ENCODE measurements at places on chromosomes 4 and X.

GRCh38 chr4:145440292-145441007, 41.2 kb upstream of the SMAD1 start:
- no peak for DNase-seq

DNA sequence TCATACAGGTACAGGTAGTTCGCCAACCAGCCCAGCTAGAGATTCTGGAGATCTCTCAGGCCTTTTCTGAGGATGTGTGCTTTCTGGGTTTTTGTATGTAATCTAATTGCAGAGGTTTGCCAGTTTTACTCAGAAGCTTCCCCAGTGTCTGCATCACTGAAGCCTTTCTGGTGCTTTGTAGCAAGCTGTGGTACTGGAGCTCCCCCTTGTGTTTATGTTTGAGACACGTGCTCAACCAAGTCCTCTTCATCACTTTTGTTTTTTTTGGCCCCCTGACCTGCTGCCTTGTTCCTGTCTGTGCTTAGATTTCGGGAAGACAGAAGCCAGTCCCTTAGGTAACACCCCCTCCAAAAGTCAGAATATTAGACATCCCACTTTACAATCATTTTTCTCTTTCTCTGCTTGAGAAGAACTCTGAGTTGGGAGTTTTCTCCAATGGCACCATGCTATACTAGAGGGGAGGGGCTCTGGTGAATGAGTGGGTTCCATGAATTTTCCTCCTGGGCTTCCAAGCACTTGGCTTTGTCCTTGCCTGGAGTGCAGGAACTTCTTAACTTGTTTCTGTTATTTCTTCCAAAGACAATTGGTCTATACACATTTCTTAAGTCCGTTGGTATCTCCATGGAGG, 128.4 kb upstream of the TBC1D9 start:
- DNase-seq, result no peak

DNA sequence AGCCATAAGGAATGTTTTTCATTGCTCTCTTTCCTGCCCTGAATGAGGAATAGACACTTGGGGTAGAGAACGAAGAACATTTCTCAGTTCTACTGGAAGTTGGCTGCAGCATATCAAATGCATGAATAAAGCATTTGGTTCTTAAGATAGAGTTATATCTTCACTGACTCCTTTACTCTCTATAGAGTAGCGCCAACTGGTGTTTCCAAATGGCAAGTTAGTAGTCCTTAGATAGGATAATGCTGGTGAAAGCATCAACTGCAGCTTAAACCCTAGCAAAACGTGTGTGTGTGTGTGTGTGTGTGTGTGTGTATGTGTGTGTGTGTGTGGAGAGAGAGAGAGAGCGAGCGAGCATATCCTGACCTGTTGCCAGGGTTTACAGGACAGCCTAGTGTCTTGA, 62.2 kb upstream of the FRMPD4 start:
- DNase-seq, result no peak

DNA sequence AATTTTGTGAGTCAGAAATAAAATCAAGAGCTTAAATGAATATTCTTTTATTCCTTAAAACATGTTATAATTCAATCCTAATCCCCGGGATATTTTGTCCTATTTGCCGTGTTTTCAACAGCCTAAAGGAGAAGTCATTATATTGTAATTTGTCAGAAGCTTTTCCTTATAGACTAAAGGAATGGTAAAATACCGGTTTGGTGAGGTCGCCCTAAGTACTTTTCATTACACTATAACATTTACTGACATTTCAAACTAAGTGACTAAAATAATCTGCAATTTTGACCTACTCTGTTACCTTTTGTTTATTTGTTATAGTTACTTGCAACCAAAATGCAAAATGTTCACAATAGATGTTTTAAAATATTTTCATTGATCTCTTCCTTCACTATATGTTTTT, 8.8 kb downstream of the DCLK2 start:
- DNase-seq, result no peak

GRCh38 chr4:40058121-40058520, 1.5 kb downstream of the N4BP2 start:
- DNase-seq, result no peak

- no peak for DNase-seq
Observed at GRCh38 chr4:74054483-74055047, 16.1 kb upstream of the CXCL3 start.

DNA sequence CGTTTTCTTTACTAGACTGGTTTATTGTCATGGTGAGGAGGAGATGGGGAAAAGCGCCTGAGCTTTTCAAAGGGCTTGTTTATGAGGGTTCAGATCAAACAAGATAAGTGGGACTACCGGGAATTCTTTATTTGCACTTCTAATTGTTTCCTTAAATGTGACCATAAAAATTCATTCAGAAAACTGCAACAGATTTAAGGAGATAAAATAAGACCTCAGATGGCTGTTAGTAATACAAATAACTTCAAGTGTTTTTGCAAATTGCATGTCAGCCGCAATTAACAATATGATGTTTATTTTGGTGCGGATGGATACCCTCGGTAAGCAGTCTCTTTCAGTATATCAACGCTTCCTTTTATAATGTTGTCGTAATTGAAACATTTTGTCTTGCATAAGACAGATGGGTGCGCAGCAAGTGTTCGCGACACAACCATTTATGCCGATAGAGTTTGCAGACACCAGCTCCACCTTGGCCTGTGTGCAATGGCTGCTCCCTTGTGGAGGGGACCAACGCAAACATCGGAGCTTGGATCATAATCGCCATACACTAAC, 151.0 kb downstream of the C4orf33 start:
- DNase-seq, result no peak

DNA sequence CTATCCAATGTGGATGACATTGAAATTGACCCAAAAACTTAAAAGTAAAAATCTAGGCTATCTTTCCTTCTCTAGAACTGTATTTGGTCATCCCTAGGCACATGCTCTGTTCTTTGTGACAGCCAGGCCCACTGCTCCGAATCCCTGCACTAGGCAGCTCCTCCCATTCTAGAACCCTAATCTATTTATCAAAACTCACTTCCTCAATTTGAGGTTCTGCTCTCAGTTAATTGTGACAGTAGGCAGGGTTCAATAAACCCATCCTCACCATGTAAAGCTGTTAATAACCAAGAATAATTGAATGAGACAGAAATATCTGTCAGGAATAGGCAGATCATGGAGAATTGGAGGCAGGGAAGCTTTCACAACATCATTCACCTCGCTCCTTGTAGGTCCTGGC, 51.9 kb upstream of the IRF2 start:
- no peak for DNase-seq

GRCh38 chr4:184351560-184352451, 122.5 kb downstream of the IRF2 start:
- DNase-seq, result no peak

DNA sequence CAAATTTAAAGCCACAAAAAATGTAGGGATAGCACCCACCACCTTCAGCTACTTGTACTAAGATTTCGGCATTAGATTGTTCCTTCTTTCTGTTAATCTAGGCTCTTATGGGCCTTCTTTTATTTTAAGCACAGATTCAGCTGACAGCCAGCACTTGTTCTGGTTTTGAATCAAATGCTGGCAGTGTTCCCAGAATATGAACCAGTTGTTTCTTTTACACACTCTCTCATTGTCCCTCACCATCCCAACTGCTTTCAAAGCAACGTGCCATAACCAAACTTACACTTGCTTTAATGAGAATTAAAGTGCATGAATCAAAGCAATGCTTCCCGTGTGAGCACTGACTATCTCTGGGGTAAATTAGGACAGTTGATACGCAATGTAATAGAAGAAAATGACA, 744.5 kb upstream of the FAM241A start:
- DNase-seq, result no peak

DNA sequence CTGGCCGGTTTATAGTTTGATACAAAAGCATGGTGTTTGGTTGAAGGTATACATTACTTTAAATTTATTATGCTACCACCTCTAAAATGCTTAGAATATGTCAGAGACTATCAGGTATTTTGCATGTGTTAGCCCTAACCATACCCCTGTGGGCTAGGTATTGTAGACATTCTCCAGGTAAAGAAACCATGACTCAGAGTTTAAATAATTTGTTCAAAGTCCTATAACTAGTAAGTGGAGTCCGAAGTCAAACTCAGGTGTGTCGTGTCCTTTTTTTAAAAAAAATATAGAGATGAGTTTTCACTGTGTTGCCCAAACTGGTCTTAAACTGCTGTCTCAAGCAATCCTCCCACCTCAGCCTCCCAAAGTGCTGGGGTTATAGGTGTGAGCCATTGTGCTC, 12.4 kb downstream of the LAP3 start:
- DNase-seq, result no peak

DNA sequence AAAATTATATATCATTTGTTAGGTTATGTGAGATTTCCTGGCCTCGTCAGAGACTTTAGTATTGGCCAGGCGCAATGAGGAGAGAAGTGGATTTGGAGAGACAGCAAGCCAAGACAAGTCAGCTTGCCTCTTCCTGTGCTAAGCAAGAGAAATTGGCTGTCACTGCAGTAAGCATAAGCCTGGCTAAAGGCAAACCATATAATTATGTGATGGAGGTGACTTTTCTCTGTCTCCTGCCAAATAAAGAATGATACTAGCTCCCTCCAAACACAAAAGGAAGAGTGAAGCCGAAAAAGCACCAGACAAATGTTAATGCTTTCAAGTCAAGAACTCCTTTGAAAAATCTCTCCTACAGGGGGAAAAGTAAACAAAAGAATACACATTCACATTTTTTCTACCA, 2246.0 kb downstream of the ARAP2 start:
- no peak for DNase-seq

DNA sequence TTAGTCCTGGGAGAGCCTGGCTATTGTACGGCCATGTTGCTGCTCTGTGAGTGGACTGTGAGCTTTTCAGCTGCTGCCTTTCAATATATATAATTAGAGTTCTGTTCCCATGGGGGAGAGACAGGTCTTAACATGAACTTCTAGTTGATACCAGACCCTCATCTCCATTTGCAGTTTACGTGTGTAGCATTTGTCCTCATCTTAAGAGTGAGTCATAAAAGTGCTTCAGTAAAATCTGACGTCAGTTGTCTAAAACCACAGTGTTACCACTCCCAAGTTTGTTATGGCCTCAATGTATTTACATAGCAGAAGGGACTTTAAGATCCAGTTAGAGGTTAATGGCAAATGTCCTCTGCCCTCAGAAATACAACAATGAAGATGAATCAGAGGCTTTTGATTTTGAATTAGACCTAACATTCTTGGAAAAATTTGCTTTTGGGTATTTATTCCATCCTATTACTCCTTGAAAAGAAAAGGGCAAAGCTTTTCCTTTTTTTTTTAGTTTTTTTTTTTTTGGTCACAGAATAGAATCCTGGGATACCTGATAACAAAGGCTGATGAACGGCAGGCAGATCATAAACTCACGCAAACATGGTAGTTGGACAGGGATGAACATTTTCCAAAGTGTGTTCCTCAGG, 38.6 kb downstream of the PHOX2B start:
- DNase-seq, result no peak

GRCh38 chr4:129193357-129194100, 97.6 kb downstream of the C4orf33 start:
- no peak for DNase-seq

- DNase-seq, result no peak
Observed at GRCh38 chr4:87920478-87920877, 55.0 kb upstream of the SPP1 start.

- no peak for DNase-seq
Observed at GRCh38 chrX:110408949-110409588, 50.4 kb downstream of the RTL9 start.

GRCh38 chr4:65661471-65661870, 8.8 kb downstream of the EPHA5 start:
- no peak for DNase-seq

DNA sequence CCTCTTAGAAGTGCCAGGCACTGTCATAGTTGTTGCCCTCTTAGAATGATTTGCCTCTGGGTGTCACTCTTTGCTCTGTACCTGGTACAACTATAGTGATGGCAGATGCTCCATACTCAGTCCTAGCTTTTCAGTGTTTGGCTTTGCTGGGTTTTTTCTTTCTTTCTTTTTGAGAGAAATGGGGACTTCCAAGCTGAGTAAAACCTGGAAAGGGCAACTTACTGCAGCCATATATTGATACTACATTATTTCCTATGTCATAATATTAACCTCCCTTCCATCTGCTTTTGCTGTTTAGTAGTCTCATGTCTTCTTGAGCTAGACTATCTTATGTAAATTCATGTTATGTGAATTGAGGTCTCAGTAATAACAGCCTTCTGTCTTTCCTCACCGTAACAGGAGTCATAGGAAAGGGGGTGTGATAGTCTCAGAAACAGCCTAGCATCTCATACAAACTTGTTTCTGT, 49.0 kb downstream of the NIPAL1 start:
- DNase-seq, result no peak

- no peak for DNase-seq
Observed at GRCh38 chr4:95018785-95019184, 261.0 kb downstream of the BMPR1B start.

DNA sequence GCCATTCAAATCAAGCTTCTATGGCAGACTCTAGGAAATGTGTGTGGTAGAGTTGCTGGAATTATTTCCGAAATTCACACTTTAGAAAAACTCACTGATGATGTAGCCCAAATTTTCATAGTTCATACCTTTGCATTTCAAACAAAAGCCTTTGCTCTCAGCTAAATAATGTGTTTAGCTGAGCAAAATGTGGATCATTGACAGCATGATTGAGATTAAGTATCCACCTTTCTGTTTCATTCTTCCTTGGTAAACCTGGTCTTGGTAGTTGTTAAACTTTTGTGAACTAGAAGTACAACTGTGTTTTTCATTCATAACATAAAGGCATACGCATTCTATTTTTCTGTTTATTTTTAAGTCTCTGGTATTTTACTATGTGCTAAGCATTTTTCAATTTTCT, 7.2 kb downstream of the PCDH7 start:
- DNase-seq, result no peak

- no peak for DNase-seq
Observed at GRCh38 chrX:22575161-22575845, 302.6 kb downstream of the CBLL2 start.

DNA sequence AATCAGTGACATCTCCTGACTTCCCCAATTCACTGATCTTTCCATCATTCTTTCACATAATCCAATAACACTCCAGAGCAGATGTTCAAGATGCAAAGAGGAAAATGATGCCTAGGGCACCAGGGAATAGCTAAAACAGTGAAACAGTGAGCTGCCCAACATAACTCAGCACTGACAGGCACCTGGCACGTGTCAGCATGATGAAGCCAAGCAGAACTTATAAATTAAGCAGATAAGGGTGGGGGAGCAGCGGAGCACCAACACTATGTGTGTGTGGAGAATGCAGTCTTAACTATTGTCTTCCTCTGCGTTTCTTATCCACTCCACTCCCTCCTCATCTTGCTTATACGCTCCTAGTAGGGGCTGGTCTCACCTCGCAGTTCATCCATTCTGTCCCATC, 89.4 kb downstream of the AMMECR1 start:
- no peak for DNase-seq

GRCh38 chr4:184953421-184953945, 64.8 kb upstream of the HELT start:
- DNase-seq, result no peak

- DNase-seq, result no peak
Observed at GRCh38 chr4:182826391-182826790, 90.8 kb downstream of the DCTD start.

DNA sequence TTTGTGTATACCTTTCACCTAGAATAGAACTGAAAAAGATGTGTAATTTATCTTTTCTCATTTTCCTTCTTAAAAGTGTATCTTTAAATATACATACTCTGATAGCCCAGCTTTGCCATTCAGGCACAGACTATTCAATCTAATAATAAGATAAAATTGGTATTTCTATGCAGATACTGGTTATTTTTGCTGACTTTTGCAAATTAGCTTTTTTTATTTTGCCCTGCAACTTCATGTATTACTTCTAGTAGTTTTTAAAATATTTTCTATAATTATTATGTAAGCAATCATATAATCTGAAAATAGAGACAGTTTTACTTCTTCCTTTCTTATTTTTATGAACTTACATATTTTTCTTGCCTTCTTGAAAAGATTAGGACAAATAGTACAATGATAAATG, 45.4 kb upstream of the FREM3 start:
- no peak for DNase-seq

Measured in SIG-M5 (cell line).